ENCODE measurements at places on chromosomes 1 and 21.

- no peak for DNase-seq
Measured at GRCh38 chr1:50531601-50532000, 108.4 kb upstream of the DMRTA2 start.

DNA sequence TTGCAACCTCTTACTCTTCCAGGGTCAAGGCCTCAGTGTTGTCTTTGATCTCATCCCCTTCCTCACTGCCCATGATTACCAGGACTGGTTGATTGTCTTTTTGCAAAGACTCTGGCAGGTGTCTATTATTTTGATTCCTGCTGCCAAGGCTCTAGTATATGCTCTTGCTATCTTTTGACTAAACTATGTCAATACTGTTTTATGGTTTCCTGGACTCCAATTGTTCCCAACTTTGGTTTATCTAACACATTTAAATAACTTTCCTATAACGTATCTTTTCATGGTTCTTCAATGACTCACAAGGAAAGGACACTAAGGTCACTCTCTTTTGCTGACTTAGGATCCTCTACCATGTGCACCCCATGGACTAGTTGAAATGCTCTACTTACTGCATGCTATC, 141.5 kb downstream of the PTPRC start:
- DNase-seq: no peak

DNA sequence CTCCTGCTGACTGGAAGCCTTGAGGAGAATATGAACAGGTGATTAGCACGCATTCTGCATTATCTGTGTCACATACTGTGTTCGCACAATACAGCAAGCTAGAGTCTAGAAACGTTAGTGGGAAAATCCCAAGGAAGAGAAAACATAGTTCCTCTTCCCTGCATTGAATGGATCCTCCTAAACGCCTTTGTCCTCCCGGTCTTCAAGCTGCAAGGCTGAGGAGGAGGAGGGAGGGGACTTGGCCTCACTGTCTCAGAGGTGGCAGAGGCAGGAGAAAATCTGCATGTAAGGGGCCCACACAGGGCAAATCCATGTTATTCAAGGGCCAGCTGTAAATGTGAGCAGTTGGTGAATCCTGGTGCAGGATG, 34.4 kb downstream of the WNT9A start:
- no peak for DNase-seq

- no peak for DNase-seq
Measured at GRCh38 chr1:201518071-201518470, 11.1 kb upstream of the CSRP1 start.

DNA sequence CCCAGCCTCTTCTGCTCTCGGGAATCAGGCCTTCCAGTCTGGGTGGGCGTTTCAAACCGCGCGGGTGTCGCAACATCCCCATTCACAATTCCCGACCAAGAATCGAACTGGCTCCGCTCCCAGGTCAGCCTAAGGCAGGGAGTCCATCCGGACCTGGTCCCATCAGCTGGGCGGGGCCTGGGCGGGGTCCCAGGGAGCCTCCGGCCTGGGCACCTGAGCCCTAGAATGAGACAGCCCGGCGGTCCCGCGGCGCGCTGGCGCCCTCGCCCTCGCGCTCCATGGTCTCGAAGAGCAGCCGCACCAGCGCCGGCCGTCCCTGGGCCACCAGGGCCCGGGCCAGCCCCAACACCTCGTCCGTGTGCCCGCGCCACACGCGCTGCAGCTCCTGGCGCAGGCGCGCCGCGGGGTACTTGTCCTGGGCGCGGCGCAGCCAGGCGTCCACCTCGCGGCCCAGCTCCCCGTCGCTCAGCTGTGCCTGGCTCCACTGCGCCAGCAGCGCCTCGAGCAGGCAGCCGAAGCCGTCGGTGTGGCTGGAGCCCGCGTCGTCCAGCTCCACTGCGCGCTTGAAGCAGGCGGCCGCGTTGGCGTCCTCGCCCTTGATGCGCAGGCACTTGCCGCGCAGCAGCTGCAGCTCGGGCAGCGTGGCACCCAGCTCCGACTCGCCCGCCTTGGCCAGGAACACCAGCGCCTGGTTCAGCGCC, 16.9 kb upstream of the PARS2 start:
- DNase-seq: no peak

DNA sequence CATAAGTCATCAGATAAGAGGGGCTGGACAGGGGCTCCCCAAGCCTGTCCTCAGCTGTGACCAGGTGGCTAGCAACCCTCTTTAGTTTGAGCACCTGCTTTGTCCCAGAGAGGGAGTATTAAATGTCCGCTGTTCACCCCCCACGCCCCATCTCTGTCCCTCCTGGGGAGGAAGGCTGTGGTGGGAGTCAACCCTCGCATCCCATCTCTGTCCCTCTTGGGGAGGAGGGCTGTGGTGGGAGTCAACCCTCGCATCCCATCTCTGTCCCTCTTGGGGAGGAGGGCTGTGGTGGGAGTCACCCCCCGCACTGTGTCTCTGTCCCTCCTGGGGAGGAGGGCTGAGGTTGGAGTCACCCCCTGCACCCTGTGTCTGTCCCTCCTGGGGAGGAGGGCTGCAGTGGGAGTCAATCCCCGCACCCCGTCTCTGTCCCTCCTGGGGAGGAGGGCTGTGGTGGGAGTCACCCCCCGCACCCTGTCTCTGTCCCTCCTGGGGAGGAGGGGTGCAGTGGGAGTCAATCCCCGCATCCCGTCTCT, 72.6 kb upstream of the ABCG1 start:
- no peak for DNase-seq

DNA sequence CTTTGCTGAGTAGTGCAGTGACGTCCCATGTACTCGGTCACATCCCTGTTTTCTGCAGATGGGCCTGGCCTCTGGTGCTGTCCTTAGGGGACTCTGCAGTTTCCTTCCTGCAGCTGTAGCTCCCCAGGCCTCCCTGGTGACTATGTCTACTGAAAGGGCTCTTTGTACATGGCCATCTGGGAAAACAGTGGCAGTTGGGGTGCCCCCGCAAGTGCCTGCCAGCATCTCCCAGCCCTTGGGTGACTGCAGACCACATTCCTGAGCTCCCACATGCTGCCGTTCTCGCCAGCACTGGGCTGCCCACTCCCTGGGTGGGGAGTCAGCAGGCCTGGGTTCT, 37.5 kb upstream of the KCNA10 start:
- no peak for DNase-seq

DNA sequence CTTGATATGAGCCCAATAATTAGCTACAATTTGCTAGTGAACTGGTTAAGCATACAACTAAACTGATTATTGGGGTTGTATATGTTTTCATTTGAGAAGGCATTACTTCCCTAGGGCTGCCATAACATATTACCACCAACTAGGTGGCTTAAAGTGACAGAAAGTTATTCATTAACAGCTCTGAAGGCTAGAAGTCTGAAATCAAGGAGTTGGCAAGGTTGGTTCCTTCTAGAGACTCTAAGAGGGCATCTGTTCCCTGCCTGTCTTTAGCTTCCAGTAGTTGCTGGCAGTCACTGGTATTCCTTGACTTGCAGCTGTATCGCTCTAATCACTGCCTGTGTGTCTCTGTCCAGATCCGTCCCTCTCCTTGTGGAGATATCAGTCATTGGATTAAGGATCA, 86.3 kb downstream of the LHX9 start:
- no peak for DNase-seq

DNA sequence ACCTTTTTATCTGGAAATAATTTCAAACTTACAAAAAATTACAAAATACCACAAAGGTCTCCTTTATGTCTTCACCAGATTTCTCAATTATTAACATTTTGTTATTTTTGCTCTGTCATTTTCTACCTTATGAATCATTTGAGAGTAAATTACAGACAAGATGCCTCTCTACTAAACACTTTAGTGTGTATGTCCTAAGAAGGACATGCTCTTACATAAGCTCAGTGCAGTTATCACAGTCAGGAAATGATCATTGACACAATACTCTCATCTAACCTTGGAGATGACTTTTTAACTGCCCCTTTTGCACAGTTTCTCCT, 378.9 kb upstream of the RUNX1 start:
- DNase-seq: no peak

- peak; percentile 47 for DNase-seq
Measured at GRCh38 chr1:150387200-150387599, 23.3 kb downstream of the RPRD2 start.

DNA sequence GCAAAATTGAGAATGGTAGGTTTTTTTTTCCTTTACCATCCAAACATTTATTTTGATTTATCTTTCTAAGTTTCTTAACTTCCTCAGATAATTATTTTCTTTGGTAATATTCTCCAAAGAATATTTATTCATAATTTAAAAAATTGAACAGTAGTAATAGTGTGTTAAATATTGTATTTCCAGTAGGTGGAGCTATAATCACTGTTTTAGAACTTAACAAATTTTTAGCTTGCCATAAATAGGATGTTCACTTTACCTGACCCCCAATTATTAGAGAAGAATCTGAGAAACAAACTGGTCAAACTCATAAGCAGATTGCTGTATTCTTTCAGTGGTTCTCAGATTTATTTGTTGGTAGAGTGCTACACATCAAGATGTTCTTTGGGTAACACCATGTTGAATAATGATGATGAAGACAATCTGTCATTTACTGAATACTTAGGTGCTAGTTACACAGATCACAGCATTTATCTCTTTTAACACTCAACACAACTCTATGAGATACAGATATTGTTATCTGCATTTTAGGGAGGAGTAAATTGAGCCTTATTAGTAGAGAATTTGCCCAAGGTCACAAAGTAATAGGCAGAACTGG, 82.4 kb upstream of the GPR88 start:
- DNase-seq: peak; percentile 23

- DNase-seq: peak; percentile 75
Measured at GRCh38 chr1:32753532-32754316, 51.2 kb upstream of the SYNC start.

DNA sequence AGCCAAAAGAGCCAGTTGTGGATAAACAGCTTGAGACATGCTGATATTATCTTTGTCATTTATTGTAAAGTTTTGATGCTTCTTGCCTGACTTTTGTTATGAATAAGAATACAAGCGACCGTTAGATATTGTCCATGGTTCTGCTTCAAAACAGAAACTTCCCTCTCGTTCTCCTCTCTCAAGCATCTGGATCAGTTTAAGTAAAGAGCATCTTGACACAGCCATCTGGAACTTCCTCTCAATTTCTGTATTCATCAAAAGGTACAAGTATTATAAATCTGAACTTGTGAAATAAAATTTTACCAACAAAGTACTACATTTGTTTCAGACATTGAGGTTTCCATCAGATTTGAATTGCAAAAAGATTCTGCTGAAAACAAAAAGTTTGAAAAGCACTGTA, 36.4 kb upstream of the CLDN14 start:
- no peak for DNase-seq

DNA sequence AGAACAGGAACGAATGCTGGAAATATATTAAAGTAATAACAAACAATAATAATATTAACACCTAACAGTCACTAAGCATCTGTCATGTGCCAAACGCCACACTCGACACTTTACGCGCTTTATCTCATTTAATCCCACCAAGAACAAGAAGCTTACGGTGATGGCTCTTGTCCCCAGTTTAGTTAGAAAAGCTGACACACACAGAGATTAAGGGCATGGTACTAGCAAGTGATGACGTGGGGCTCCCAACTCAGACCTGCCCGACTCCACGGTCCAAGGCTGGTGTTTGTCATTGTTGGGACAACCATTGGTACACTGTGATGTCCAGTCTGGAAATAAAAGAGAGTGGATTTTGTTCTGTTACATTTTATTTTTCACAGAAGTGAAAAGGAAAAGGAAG, 41.1 kb upstream of the KIF26B start:
- DNase-seq: no peak

DNA sequence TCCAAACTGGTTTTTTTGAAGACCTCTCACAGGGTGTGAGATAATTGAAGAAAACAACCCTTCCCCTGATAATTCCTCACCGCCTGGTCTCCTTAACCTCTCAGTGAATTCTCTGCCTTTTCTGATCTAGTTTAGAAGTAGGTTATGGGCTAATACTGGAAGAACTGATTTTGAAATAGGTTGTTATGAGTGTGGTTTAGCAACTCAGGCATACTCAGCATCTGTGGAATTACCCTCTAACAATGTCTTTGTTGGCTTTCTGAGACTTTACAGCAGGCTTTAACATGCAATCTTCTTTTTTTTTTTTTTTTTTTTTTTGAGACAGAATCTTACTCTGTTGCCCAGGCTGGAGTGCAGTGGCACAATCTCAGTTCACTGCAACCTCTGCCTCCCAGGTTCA, 10.3 kb upstream of the PLD5 start:
- DNase-seq: no peak

- no peak for DNase-seq
Measured at GRCh38 chr1:209643285-209644020, 8.8 kb downstream of the LAMB3 start.

DNA sequence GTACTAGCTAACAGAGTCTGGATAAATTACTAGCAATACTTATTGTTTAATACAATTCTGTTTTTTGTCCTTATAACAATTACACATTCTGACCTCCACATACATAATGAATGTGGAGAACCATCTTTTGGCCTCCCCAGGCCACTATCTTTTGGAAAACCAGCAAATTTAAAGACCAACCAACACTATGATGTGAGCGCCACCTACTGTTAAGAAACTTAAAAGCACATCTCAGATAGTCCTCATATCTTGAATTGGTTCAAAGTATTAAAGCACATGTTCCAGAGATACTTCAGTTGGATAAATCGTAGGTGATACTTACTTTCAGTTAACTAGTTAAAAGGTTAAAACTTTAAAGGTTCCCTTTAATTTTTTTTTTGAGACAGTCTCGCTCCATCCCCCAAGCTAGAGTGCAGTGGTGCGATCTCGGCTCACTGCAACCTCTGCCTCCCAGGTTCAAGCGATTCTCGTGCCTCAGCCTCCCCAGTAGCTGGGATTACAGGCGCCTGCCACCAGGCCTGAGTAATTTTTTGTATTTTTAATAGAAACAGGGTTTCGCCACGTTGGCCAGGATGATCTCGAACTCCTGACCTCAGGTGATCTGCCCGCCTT, 29.3 kb upstream of the USP1 start:
- DNase-seq: peak; percentile 57

DNA sequence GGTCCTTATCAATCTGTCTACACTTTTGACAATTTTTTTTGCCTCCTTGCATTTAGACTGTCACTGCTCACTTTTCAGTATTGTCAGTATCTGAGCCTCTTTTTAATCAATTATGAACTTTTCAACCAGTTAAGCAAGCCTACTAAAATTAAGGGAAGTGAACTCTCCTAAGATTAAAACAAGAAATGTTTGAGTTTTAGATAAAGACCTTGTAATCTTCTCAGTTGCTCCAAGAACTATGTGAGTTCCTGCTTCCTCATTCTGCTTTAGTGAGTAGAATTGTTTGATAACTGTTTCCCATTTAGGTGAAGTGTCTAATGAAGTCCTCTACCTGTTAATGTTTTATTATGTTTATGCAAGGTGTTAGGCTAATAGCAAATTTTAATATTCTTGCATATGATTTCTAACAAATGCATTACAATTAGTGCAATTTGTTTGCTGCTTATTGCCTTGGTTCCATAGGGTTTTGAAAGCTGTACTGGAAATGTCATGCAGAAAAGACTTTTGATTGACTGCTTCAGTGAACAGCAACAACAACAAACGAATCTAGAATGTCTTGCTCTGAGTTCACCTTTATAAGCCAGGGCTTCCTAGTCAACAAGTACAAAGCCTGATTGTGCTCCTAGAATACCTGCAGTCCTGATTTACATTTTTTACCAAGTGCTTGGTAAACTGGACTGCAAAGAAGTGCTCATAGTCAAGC, 40.9 kb downstream of the PLA2G4A start:
- DNase-seq: no peak
